ENCODE measurements at places on chromosomes 13 and 19. TPM values are rescaled to one million over a fixed set of nuclear protein-coding genes. Genes with fewer than 3 reads are reported as not detected.

DNA sequence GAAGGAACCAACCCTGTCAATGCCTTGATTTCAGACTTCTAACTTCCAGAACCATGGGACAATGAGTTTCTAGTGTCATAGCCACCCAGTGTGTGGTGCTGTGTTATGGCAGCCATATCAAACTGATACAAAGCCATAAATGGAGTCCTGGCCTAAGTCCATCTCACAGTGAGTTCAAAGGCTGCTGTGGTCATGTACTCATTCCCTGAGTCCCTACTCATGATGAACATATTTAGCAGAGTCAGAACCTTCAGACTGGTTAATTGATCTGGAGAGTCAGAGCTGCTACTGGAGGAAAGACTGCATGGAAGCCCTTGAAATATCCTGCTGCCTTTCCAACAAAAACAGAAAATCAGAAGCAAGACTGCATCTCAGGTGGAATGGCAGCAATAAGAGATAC is 39.2 kb upstream of the CSNK1A1L start:
- H3K4me3 ChIP-seq = no peak overlapping the region
- DNase-seq = no peak
- no peaks in the 10 kb centered on the region for H3K36me3 ChIP-seq
- H3K27me3 ChIP-seq = no peaks in the 10 kb centered on the region

GRCh38 chr19:16143399-16144215 is at the start of gene HSH2D:
HSH2D (plus strand) TSS chr19:16143685; CDS start chr19:16148751, 5,066 bp downstream.
- no peaks in the 10 kb centered on the region for H3K36me3 ChIP-seq
- H3K27ac ChIP-seq = no peak within 1 kb of the TSS
- DNase-seq = no peak
- H3K4me3 ChIP-seq = no peak within 1 kb of the TSS
- H3K4me1 ChIP-seq = no peaks in the 10 kb centered on the region

DNA sequence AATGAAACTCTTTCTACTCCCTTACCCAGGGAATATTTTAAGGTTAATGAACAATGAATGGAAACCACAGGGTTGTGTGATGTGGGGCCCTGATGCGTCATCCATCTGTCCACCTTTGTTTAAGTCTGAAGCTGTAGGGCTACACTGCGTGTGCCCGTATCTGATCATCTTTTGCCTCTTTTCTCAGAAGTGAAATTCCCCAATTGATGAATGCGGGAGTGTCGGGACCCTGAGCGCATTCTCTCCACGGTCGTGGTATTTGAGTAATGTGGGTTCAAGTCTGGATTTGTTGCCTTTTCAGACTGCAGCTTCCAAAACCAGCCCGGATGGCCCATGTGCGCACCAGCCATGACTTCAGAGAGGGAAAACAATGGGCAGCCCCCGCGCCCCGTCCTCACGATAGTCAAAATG is 112.3 kb downstream of the COL4A2 start:
- H3K27ac ChIP-seq = peak overlapping the region; percentile 72
- peaks cover 62% of the 10 kb centered on the region for H3K4me1 ChIP-seq
- H3K4me3 ChIP-seq = no peak overlapping the region

- no peaks in the 10 kb centered on the region for H3K4me1 ChIP-seq
- no peaks in the 10 kb centered on the region for H3K36me3 ChIP-seq
- H3K27ac ChIP-seq = no peak overlapping the region
- DNase-seq = peak; percentile 71
- H3K27me3 ChIP-seq = no peaks in the 10 kb centered on the region
Measured at GRCh38 chr19:35557539-35558399, 5.7 kb downstream of the ATP4A start.

- H3K4me1 ChIP-seq = peaks cover 5% of the 10 kb centered on the region
- no peaks in the 10 kb centered on the region for H3K36me3 ChIP-seq
- no peak overlapping the region for H3K27ac ChIP-seq
- H3K27me3 ChIP-seq = peaks cover 5% of the 10 kb centered on the region
Measured at GRCh38 chr13:31431722-31432137, 232.0 kb downstream of the B3GLCT start.

DNA sequence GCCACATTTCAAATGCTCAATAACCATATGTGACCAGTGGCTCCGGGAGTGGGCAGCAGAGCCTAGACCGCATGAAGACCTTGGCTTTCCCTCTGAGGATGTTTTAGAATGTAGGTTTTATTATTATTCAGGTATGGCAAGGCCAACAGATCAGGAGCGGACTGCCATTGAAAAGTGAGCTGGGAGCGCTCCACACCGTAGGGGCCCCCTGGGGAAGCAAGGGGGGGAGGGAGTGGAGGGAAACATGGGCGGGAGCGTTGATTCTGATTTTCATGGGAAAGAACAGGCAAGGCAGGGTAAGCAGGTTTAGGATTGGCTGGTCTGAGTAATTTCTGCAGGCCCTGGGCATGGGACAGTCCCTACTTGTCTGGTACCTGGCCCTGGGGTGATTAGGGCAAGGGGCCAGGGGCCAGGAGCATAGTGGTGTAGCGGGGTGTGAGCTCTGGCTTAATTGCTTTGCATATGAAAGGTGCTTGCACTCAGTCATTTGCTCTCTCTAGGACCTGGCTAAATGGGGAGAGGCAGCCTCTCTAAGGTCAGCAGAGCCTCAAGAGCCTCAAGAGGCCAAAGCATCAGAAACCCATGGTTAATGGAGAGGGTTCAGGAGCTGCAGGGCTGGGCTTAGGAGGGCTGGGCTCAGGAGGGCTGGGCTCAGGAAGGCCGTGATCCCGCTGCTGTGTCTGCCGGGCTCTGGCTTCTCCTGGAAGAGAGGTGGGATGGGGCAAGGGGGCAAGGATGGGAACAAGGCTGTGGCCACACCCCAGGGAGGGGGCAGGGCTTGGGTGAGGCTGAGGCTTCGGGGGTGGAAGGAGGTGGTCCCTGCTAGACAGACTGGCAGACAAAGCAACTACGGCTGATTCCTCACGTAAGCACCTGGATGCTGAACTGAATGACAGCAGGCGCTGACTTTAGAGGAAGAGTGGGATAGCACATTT is 82.0 kb upstream of the WASF3 start:
- H3K4me1 ChIP-seq = peaks cover 4% of the 10 kb centered on the region
- no peaks in the 10 kb centered on the region for H3K27me3 ChIP-seq
- no peak overlapping the region for H3K27ac ChIP-seq
- no peak for DNase-seq
- no peak overlapping the region for H3K4me3 ChIP-seq

GRCh38 chr13:106466691-106467426 is 68.6 kb downstream of the EFNB2 start:
- DNase-seq = no peak
- no peak overlapping the region for H3K27ac ChIP-seq
- H3K4me1 ChIP-seq = peaks cover 1% of the 10 kb centered on the region
- H3K4me3 ChIP-seq = no peak overlapping the region
- H3K36me3 ChIP-seq = no peaks in the 10 kb centered on the region

PEAK3 gene
- not detected for total RNA-seq

SLC25A42 gene
- 6.2 TPM for total RNA-seq

DNA sequence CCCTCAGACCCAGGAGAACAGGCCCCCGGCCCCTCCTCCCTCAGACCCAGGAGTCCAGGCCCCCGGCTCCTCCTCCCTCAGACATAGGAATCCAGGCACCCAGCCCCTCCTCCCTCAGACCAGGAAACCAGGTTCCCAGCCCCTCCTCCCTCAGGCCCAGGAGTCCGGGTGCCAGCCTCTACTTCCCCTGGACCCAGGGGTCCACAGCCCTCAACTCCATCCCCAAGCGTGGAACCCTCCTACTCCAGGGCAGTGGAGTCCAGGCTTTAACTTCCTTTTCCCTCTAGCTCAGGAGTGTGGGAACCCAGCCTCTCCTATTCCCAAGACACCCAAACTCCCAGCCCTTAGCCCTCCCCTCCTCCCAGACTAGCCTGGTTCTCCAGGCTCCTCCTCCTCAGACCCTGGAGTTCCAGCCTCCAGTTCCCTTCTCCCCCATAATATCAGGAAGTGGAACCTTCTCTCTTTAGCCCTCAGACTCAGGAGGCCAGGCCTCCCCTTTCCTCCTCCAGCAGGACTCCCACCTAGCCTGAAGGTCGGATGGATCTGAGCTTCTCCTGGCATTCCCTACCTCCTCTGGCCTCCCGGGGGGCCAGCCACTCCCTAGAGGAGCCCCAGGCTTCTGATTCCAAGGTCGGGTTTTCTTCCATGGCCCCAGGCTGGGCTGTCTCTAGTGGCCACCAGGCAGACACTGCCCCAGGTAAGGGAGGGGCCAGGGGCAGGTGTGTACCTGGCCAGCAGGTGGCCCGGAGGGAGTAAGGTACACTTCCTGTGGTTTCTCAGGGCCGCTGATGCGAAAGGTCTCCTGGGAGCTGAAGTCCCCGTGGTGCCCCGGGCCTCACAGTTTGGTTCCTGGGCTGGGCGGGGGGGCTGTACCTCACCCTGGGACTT is at the start of gene TMC4:
TMC4 (minus strand) TSS at position 690 of the 888 bp plus-strand sequence; CDS start at position 647, 43 bp downstream.
- H3K27ac ChIP-seq = no peak within 1 kb of the TSS
- no peaks in the 10 kb centered on the region for H3K4me1 ChIP-seq
- H3K27me3 ChIP-seq = no peaks in the 10 kb centered on the region
- DNase-seq = no peak
- H3K4me3 ChIP-seq = no peak within 1 kb of the TSS

SLC44A2 gene
- 130 TPM for total RNA-seq

DNA sequence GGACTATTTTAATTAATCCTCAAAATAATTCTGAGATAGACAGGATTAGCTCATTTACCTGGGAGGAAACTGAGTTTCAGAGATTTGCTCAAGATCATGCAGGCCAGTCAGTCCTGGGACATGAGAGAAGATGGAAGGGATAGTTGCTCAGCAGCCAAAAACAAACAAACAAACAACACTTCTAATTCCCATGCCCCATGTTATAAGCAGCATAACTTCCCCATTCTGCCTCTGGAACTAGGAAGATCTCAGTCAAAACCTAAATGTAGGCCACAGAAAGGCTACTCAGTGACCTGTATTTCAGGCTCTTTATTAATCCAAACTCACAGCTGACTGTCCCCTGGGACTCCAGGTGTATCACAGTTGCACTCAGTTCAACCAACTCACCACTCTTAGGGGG is 489.2 kb upstream of the NBEA start:
- no peak for DNase-seq
- no peaks in the 10 kb centered on the region for H3K4me1 ChIP-seq
- H3K27ac ChIP-seq = no peak overlapping the region
- no peak overlapping the region for H3K4me3 ChIP-seq

GPATCH1 gene
- 8.1 TPM for total RNA-seq

GRCh38 chr13:24122569-24122968 is 38.0 kb upstream of the SPATA13 start:
- H3K27ac ChIP-seq = no peak overlapping the region
- peaks cover 14% of the 10 kb centered on the region for H3K4me1 ChIP-seq
- H3K27me3 ChIP-seq = no peaks in the 10 kb centered on the region
- no peak for DNase-seq
- no peaks in the 10 kb centered on the region for H3K36me3 ChIP-seq
- H3K4me3 ChIP-seq = no peak overlapping the region

ALOX5AP gene
- not detected for total RNA-seq

ZNF229 gene
- total RNA-seq = 6.0 TPM

MTRF1 gene
- total RNA-seq = 13.3 TPM

DNA sequence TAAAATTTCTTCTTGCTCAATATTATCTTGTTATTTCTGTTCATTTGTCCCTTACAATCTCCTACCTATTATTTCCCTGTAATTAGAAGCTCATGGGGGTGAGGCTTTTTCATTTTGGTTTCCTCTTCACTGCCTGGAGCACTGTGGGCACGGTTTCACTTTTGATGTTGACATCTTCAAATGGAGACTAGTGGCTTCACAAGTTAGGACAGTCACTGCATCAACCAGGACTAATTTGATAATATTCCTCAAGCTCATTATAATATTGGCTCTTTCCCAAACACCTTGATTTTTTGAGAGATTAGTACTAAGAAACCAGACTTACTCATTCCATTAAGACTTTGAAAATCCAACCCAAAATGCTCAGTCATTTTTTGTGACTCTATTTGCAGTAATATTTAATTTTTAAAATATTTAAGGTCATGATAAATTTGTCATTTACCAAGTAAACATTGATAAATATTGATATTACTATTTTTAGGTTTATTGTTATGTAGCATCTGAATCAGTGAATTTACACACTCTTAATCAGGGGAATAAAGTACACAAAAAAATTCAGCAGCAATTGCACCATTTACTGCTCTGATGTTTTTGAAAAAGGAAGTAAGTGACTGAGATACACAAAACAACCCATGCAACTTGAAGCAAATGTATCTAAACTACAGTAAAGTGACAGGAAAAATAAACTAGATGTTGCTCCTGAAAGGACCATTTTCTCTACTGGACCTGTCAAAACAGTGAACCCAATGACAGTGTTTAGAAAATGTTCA is 28.8 kb upstream of the RCBTB2 start:
- no peak overlapping the region for H3K27ac ChIP-seq
- H3K4me1 ChIP-seq = peaks cover 9% of the 10 kb centered on the region
- DNase-seq = no peak
- no peaks in the 10 kb centered on the region for H3K36me3 ChIP-seq

FAM216B gene
- total RNA-seq = not detected

Measured in endothelial cell of umbilical vein (primary cell).